ENCODE measurements at places on chromosomes 1 and 21.

DNA sequence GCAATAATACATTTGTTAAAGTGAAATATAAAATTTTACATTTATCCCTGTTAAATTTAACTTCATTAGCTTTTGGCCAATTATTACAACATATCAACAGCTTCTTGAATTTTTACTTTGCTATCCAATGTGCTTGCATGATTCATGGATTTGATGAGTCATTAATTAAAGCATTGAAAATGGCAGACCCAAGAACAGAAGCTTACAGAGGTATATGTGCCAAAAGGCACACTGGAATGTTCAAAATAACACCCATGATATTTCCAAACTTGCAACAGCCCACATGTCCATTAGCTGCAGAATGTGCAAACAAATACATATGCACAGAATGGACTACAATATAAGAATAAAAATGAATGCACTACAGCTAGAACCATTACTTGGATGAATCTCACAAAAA is 76.4 kb upstream of the MAN1A2 start:
- no peak for DNase-seq

DNA sequence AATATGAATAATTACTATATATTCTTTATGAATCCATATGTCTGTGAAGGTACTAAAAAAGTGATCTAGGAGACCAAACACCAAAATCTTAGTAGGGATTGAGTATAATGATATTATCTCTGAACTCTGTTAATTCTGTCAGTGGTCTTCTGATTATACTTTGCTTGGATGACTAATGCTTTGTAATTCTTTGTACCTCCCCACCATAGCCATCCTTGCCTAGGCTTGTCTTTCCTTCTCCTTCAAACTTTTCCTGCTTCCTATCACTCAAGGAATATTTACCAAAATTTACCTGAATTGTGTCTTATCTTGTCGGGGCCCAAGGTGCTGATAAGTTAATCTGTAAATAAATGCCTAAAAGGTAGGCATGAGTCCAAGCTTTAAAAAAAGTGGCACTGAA is 845 bp upstream of the RGS5 start:
- no peak for DNase-seq

DNA sequence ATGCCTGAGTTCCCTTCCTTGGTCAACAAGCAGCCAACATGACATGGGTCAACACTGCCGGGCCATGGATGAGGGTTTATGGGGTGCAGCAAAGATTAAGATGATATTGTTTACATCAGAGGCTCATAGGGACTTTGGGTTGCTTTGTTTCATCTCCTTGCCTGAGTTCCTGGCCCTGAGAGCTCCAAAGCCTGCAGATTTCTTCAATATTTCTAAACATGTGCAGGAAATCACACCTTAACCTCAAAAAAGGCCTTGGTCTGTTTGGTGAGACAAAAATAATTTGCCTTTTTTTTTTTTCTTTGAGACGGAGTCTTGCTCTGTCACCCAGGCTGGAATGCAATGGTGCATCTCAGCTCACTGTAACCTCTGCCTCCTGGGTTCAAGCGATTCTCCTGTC is 876 bp downstream of the SLAMF8 start:
- DNase-seq, result no peak

DNA sequence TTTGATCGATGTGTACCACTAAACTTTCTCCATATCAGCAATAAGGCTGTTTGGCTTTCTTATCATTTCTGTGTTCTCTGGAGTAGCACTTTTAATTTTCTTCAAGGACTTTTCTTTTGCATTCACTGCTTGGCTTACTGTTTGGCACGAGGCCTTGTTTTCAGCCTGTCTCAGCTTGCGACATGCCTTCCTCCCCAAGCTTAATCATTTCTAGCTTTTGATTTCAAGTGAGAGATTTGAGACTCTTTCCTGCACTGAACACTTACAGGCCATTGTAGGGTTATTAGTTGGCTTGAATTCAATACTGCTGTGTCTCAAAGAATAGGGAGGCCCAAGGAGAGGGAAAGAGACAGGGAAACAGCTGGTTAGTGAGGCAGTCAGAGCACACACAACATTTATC is 120.6 kb upstream of the KCND3 start:
- DNase-seq, result no peak

GRCh38 chr1:27361044-27361402 is 5.7 kb downstream of the MAP3K6 start:
- DNase-seq, result no peak

- DNase-seq, result no peak
These were observed 9.4 kb downstream of the SOD1 start for GRCh38 chr21:31668651-31669491.

DNA sequence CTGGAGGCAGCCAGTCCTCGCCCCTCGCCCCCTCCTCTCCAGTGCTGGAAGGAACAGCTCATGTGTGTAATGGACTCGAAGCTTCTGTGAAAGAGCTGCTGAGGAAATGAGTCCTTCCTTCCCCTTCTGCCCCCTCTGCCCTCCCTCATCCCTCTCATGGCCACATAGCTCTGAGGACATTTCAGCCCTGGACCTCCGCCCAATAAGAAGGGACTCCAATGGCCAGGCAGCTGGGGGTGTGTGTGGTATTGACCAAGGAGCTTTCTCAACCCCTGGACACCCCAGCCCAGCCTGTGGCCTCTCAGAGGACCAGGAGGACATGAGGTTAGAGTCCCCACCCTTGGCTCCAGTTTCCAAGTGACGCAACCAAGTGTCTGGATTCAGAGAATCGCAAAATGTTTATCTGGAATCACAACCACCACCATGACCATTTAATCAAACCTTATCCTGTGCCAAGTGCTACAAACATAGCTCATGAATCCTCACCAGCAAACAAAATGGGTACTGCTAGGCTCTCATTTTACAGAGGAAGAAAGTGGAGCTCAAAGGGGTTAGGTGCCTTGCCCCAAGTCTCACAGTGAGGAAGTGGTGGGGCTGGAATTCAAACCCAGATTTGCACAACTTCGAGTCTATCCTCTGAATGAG is 47.8 kb upstream of the ECE1 start:
- DNase-seq, result no peak

- no peak for DNase-seq
These were observed 1.7 kb downstream of the KHDC4 start for GRCh38 chr1:155932487-155932886.

- DNase-seq, result no peak
These were observed 213.1 kb downstream of the PCP4 start for GRCh38 chr21:40080385-40080784.

DNA sequence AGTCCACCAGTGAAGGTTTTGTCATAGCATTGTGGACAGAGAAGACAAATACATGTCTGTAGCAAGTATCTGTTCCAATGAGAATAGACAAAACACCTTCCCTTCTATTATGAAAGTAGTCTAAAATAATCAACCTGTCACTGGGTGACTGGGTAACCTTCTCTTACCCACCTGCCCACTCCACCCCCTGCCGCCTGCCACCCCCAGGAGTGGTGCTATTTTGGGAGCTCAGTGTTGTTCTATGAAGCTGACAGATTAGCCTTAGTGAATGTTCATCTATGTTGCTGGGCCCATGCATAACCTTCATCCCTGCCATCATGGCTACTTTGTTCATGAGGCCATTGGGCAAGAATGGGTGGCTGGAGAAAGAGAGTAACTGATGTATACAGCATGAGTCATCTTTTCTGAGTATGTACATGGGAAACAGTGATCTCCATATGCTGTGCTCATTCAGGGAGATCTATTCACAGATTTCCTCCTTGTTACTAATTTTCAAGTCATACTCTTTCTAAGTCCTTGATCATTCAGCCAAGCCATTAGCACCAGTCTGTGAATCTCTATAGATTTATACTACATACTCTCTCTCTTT is 24.8 kb downstream of the MARK1 start:
- no peak for DNase-seq

All from H54 (cell line).